Activated T-cell treated with anti-CD3 and anti-CD28 coated beads, Interleukin-2, amount 50 U/mL, for 72 hours (primary cell): ENCODE measurements at places on chromosomes 3 and 15. TPM values are rescaled to one million over a fixed set of nuclear protein-coding genes. Genes with fewer than 3 reads are reported as not detected.

DNA sequence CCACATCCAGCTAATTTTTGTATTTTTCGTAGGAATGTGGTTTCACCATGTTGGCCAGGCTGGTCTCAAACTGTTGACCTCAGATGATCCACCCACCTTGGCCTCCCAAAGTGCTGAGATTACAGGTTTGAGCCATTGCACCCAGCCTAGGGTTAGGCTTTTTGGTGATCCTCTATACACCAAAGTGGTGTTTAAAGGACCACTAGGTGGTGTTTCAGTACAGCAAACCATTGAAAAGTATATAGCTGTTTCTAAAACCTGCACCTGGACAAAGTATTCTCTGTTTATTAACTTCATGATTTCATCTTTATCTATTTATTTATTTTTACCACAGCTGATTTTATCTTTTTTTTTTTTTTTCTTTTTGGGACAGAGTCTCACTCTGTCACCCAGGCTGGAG lies 68.4 kb downstream of the MINDY2 start:
- H3K4me1 ChIP-seq, result no peaks in the 10 kb centered on the region
- H3K36me3 ChIP-seq, result no peaks in the 10 kb centered on the region
- no peak overlapping the region for H3K4me3 ChIP-seq
- H3K27ac ChIP-seq, result no peak overlapping the region
- DNase-seq, result no peak
- no peaks in the 10 kb centered on the region for H3K27me3 ChIP-seq

DNA sequence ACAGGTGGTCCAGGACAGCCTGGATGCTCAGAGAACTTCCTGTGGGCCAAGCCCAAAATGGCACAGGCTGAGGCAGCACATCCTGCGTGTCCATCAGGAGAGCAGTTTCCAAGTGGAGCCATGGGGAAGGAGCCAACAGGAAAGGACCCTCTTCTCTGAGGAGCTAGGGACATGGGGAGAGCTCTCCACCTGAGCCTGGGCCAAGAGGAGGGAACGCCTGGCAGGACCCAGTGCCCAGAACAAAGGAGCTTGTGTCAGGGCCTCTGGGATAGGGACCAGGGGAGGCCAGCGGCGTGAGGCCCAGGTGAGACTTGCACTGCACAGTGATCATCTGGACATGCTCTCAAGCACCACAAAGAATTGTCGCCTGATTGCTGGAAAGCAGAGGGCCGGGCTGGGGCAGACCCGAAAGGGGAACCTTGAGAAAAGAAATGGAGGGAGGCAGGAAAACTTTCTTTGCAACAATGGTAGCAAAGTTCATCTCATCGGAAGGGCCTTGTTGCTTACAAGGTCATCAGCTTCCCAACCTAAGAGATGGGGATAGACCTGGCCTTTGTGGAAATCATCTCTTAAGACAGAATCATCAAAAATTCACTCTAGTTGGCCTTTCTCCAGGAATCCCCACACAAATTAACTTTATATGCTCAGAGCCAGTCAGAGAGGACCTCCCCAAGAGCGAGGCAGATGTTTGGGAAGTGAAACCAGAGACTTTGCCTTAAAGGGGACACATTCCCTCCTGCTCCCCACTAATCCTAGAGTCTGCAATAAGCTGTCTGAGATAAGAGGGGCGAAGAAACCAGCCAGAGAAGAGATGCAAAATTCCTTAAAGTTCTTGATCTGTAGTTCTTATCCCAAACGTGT lies 47.7 kb upstream of the HES1 start:
- DNase-seq, result no peak
- peaks cover 17% of the 10 kb centered on the region for H3K27me3 ChIP-seq
- no peaks in the 10 kb centered on the region for H3K36me3 ChIP-seq
- H3K4me1 ChIP-seq, result peaks cover 10% of the 10 kb centered on the region
- no peak overlapping the region for H3K4me3 ChIP-seq

The FOXB1 gene
- total RNA-seq, result 2.7 TPM

The GP5 gene
- 1.9 TPM for total RNA-seq

The SLC30A4 gene
- total RNA-seq, result 4.3 TPM

The SCN11A gene
- total RNA-seq, result 0.44 TPM

- no peak overlapping the region for H3K27ac ChIP-seq
- no peak for DNase-seq
- H3K27me3 ChIP-seq, result peaks cover 5% of the 10 kb centered on the region
- H3K4me1 ChIP-seq, result no peaks in the 10 kb centered on the region
These were observed 568.9 kb upstream of the NR2F2 start for GRCh38 chr15:95761501-95762165.

GRCh38 chr3:41525303-41526064 lies 326.2 kb downstream of the CTNNB1 start:
- no peak for DNase-seq
- no peak overlapping the region for H3K27ac ChIP-seq
- H3K4me1 ChIP-seq, result no peaks in the 10 kb centered on the region
- no peak overlapping the region for H3K4me3 ChIP-seq

The DISP2 gene
- 0.34 TPM for total RNA-seq

The PPP1R2 gene
- 71.9 TPM for total RNA-seq

- H3K27ac ChIP-seq, result no peak overlapping the region
- H3K4me3 ChIP-seq, result no peak overlapping the region
- DNase-seq, result no peak
- peaks cover 7% of the 10 kb centered on the region for H3K4me1 ChIP-seq
These were observed 33.9 kb downstream of the DET1 start for GRCh38 chr15:88512601-88513000.

The PLS1 gene
- total RNA-seq, result 5.3 TPM

DNA sequence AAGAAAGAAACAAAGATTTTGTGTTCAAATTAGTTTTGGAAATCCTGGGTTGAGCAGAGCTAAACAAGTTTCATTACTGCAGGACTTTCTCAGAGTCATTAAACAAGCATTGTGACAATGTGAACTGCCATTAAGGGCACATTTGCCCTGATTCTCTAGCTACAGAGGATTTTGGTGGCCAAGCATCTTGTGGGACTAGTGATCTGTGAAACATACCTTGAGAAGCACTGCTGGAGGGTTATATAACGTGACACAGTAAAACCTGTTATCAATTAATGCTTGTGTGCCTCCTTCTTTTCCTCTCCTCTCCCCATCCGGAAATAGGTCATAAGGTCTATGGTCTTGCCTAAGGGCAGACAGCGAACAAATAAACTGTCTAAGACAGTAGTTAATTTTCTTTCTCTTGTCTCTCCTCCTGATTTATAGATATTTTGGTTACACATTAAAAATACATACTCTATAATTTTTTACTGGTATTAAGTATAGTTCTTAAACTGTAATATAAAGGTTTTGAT lies 167.3 kb upstream of the NANOGP8 start:
- no peaks in the 10 kb centered on the region for H3K4me1 ChIP-seq
- no peaks in the 10 kb centered on the region for H3K36me3 ChIP-seq
- no peaks in the 10 kb centered on the region for H3K27me3 ChIP-seq
- no peak overlapping the region for H3K4me3 ChIP-seq
- H3K27ac ChIP-seq, result no peak overlapping the region
- no peak for DNase-seq
